BJ (cell line): ENCODE measurements at places on chromosomes 16 and 17. TPM values are rescaled to one million over a fixed set of nuclear protein-coding genes. Genes with fewer than 3 reads are reported as not detected.

DNA sequence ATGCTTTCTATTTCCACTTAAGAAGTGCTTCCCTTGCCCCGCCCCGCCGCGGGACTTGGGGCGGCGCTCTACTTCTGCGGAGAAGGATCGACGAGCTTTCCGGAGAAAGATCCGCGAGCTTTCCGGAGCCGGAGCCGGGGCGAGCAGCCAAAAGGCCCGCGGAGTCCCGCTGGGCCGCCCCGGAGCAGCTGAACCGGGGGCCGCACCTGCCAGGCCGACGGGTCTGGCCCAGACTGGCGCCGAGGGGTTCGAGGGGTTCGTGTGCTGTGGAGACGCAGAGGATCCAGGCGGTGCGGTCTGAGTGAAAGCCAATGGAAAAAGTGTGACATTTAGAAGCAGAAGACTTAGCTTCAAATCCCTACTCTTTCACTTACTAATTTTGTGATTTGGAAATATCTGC is 50.8 kb downstream of the TBC1D26 start:
- DNase-seq, result no peak

DNA sequence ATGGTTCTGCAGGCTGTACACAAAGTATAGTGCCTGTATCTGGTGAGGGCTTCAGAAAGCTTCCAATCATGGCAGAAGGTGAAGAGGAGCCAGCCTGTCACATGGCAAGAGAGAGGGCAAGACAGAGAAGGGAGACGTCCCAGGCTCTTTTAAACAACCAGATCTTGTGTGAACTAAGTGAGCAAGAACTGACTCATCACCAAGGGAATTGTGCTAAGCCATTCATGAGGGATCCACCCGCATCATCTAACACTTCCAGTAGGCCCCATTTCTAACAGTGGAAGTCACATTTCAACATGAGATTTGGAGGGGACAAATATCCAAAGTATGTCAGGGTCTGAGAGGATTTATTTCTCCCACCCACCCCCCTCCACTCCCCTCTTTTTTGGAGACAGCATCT is 56.2 kb upstream of the ELAC2 start:
- DNase-seq, result no peak

DNA sequence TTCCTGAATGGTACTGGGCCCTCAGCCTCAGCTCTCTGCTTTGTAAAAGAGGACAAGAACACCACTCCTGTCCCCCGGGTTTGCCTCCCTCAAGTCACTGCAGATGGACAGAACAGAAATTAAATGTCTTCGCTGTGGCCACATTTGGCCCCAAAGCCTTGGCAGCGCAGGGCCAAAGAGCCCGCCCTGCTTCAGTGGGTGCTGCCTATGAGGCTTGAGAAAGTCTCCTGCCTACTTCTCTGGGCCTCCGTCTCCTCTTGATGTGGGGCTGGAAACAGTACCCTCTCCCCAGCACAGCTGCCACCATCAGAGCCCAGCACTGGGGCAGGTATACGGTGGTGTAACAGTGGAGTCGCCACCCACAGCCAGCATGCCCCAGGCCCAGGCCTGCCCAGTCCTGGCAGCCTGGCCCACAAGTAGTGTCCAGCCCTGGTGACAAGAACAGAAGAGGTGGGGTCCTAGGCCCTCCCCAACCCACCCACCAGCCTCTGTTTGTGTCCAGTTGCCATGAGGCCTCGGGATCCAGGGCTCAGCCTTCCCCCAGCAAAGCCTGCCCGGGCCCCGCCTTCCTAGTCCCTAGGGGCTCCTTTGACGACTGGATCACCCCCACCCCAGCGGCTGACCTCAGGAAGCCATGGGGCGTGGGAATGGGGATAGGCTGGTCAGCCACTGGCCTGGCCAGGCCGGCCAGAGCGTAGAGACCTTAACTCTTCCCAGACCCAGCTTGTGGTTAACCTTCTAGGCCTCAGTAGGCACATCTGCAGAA is 3.9 kb upstream of the TPPP3 start:
- DNase-seq, result no peak

- no peak for DNase-seq
Observed at GRCh38 chr16:7268182-7268581, 64.5 kb upstream of the RBFOX1 start.

DNA sequence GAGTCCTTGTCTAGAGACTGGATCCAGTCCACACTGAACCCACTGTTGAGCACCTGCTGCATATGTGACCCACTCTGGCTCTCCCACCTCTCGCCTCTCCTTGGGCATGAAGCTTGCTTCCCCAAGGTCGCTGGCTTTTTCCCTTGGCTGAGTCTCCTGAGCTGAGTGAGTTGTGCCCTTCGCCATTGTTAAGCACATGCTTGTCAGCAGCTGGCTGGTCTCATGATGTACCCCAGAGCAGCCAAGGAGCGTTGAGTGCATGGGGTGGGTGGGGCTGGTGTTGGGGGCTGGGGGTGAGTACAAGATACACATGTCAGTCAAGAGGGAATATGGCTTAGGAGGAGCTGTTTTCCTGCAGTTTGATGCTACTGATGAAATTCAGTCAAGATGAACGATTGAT is 165.6 kb downstream of the SNX29 start:
- no peak for DNase-seq

GRCh38 chr17:4679658-4680057 is 24.3 kb downstream of the PELP1 start:
- peak; percentile 7 for DNase-seq

- DNase-seq, result peak; percentile 46
Observed at GRCh38 chr17:28717578-28718332, at the start of gene RAB34. Gene RAB34 (minus strand): TSS chr17:28717868. CDS start chr17:28717266, 602 bp downstream.

DNA sequence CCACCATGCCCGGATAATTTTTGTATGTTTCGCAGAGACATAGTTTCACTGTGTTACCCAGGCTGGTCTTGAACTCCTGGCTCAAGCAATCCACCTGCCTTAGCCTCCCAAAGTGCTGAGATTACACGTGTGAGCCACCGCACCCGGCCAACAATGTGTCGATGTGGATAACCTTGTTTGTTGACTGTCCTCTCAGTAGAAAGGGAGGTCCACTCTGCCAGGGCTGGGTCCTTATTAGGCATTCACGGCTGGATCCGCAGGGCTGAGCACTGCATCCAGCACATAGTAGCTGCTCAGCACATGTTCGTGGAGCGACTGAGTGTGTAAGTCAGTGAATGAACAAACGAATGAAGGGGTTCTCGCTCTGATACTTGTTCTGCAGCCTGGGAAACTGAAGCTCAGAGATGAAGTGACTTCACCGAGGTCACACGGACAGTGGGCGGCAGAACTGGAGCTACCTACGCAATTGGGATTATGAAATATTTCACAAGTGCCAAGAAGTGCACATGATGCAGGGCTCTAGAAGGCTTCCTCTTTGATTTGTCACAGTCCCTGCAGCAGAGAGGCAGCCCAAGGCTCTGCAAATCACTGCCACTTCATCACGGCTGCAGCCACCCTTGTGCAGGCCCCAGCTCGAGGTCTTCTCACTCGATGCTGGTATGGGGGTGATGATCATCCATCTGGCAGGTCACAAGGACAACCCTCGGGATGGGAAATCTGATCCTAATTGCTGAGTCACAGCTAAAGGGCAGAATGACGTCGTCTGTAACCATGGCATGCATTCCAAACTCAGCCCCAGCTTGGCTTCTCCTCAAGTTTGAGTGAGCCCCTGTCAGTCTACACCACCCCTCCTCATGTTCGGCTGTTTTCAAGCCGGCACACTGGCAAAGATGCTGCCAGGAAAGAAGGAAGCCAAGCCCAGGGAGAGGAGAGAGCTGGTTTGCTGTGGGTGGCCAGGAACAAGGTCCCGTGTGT is 28.0 kb upstream of the SNN start:
- DNase-seq, result peak; percentile 99

- DNase-seq, result no peak
Observed at GRCh38 chr16:74825941-74826340, 51.3 kb upstream of the FA2H start.

DNA sequence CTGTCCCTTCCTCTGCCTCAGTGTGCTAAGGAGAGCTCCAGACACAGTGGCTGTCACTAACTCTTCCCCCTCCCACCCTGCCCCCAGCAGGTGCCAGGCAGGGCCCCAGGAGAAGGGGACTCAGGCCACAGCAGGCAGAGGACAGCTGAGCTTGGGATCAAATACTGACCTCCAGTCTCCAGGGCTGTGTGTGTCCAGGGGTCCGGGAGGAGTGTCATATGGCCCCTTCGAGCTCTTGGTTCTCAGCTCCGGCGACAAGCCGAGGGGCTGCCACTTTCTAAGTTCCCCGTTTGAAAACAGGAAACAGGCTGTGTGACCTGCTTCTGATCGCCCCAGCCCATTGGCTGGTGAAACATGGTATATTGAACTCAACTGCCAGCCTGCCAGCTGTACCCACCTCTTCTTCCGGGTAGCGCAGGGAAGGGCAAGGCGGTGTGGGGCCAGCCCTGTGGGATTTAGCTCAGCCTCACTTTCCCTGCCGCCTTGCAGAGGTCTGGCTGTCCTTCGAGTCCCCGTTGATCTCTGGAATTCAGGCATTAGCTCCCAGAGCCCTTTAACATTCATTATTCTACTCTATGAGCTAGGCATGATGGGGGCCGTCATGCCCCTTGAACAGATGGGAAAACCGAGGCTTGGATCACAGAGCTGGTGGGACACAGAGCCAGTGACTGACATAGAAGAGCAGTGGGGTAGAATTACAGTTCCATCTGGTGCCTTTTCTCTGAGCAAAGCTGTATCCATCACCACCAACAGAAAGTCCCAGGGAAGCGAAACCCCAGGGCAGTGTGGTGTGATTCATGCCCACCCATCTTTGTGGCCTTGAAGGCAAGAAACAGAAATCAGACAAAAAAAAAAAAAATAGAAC is at the start of gene SNX20:
TSS of gene SNX20 (minus strand) at position 292 of the 865 bp plus-strand sequence. CDS start 3,786 bp downstream, outside the sequence.
- DNase-seq, result no peak

DNA sequence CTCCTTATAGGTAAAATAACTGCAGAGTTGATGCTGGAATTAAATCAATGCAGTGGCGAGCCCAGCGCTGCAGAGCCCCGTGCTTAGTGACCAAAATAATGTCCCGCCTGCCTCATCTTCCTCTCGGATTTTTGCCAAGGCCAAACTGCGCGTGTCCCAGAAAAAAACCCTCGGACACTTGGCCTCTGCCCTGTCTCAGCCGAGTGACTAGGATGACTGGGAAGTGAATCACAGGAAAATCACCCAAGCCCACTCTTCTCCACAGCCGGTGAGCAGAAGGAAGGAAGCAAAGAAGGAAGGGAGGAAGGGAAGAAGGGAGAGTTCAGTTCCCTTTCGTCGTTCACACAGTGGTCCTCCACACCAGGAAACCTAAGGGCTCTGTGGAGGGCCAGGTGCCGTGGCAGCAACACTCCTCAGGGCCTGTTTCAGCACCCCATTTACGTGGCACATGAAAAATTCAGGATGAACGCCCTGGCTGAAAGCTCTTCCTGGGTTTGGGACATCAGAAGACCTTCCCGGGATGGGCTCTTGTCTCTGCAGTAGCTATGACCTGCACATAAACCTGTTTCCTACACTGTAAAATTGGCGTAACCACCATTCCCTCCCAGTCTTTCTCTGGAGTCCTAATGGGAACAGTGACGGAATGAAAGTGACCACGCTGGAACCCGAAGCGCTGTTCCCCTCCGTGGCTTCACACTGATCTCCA is 25.4 kb upstream of the HOXB13 start:
- DNase-seq, result no peak

DNA sequence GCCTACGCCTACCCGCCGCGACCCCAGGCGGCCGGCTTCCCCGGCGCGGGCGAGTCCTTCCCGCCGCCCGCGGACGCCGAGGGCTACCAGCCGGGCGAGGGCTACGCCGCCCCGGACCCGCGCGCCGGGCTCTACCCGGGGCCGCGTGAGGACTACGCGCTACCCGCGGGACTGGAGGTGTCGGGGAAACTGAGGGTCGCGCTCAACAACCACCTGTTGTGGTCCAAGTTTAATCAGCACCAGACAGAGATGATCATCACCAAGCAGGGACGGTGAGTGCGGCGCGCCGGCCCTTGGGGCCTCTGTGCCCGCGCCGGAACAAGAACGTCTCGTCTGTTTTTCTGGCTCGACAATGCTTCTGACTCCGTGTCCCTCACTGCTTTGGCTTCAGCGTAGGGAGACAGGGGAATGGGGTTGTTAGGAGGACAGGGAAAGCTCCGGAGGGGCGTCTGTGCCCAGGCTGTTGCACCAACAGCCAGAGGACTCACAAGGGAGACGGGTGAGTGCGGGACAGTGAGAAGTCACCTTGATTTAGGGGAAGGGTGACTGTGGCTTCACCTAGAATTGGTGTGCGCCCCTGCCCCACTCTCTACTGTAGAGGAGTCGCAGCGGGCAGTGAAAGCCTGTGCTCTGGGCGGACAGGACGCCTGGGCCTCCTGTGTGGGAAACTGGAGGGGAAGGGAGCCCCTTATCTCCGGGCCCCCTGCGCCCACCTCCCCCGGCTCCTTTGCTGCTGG is 806 bp downstream of the TBX21 start:
- DNase-seq, result no peak

- no peak for DNase-seq
Observed at GRCh38 chr17:45262516-45263476, 902 bp upstream of the SPATA32 start.

DNA sequence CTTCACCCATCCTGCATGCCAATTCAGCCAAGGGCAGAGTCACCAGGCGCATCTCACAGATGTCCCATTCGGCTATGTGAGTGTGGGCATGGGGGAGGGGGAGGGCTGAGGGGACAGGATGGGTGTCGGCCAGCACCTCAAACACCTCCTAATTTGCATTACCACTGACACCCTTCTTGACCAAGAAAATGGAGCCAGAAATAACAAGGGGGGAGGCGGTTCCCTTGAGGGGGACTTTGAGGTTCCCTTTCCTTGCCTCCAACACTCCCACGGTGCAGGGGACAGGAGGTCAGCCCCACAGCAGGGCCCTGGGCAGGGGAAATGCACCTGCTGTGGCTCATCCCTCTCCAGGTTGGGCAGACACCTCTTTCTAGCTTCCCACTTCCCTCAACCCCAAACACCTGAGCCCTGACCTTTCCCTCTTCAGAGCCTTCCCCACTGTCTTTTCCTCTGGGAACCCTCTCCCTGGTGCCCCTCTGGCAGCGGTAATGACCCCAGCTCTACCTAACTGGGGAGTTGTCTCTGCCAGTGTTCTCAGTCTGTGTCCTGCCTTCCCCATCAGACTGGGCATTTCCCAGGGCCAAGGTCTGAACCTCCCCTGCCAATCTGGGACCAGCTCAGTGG is 18.2 kb upstream of the TBX21 start:
- DNase-seq, result no peak

DNA sequence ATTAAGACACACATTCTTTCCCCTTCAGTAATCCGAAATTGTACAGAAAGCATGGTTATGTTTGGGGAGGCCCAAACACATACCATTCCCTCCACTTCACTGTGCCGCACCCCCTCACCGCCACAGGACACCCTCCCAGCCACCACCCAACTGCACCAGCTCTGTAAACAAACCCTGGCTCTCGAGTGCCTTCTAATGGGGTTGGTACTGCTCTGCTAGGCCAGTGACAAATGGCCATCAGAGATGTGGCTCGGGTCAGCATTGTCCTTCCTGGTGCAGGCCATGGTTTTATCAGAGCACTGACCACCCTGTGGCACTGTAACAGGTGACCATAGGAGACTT is 24.0 kb upstream of the SREBF1 start:
- no peak for DNase-seq

GRCh38 chr16:80802138-80802537 is 2.3 kb downstream of the CDYL2 start:
- DNase-seq, result no peak

- DNase-seq, result peak; percentile 17
Observed at GRCh38 chr17:73798111-73798748, 154.0 kb upstream of the SDK2 start.

- DNase-seq, result no peak
Observed at GRCh38 chr16:70579648-70580630, 56.3 kb downstream of the SF3B3 start.

- DNase-seq, result no peak
Observed at GRCh38 chr16:11386054-11386680, 40.9 kb downstream of the RMI2 start.

The HOXB3 gene
- polyA plus RNA-seq, result not detected in 2 replicates

The KRTAP4-1 gene
- 0.12 TPM in 1 of 2 replicates, not detected in the other for polyA plus RNA-seq

The LUC7L3 gene
- 55.6 and 63.2 TPM in 2 replicates for polyA plus RNA-seq

The GEMIN4 gene
- 10.0 and 15.7 TPM in 2 replicates for polyA plus RNA-seq

The AURKB gene
- polyA plus RNA-seq, result 13.4 and 26.1 TPM in 2 replicates

The SGCA gene
- polyA plus RNA-seq, result 0.09 and 0.40 TPM in 2 replicates

The RUNDC3A gene
- 0.31 and 0.58 TPM in 2 replicates for polyA plus RNA-seq
